ENCODE measurements at places on chromosomes 16 and 17. TPM values are rescaled to one million over a fixed set of nuclear protein-coding genes. Genes with fewer than 3 reads are reported as not detected.

TPSB2 gene
- not detected for polyA plus RNA-seq

SOST gene
- polyA plus RNA-seq: not detected

GRAP gene
- 0.02 TPM for polyA plus RNA-seq

KRTAP9-2 gene
- polyA plus RNA-seq: not detected

GNG13 gene
- not detected for polyA plus RNA-seq

TMC8 gene
- polyA plus RNA-seq: 0.15 TPM

Measured in SK-N-SH (cell line).